ENCODE measurements at places on chromosomes 13 and 19.

DNA sequence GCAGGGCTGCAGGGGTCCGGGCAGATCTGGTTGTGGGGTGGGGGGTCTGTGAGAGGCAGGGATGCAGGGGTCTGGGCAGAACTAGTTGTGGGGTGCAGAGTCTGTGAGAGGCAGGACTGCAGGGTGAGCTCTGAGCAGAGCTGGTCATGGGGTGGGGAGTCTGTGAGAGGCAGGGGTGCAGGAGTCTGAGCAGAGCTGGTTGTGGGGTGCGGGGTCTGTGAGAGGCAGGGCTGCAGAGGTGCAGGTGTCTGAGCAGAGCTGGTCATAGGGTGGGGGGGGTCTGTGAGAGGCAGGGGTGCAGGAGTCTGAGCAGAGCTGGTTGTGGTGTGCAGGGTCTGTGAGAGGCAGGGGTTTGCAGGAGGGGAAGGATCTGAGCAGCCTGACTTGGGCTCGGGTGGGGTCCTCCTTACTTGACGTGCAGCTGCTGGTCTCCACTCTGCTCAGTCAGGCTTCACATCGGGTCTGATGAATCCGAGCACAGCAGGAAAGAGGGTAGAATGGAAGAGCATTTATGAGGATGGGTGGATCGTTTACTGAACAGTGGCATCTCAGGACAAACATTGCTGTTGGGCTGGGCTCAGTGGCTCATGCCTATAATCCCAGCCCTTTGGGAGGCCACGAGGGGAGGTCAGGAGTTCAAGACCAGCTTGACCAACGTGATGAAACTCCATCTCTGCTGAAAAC, 31.2 kb downstream of the IGFL2 start:
- no peak for DNase-seq

DNA sequence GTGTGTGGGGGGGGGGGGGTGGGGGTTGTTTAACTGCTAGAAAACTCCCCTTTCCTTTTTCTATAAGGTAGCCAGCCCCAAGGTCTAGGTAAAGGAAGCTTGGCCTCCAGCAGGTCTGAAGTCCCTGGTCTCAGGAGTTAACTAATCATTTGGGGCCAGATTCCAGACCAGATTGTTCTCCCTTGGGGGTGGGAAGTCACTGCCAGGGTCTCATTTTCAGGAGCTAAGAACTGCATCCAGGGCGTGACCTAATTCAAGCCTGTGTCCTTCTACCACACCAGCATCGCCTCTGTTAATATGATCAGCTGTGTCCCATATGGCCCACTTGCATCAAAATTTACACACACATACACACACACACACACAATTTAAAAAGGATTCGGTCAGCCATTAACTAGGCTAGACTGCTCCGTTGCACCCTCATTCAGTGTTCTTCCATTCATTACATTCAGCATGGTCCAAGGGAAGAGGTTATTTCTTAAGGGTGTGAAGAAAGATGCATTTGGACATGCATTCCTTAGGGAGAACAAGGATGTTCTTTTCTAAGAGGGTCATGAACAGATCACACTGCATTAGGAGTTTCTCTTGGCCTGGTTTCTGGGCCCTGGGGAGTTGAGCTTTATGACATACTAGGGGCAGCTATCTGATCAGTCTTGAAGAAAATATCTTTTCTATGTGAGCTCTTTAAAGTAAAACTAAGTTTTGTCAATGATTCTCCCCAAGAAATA, 91.0 kb downstream of the FGF14 start:
- no peak for DNase-seq

GRCh38 chr13:30020726-30021312, 170.4 kb upstream of the UBL3 start:
- DNase-seq = no peak

DNA sequence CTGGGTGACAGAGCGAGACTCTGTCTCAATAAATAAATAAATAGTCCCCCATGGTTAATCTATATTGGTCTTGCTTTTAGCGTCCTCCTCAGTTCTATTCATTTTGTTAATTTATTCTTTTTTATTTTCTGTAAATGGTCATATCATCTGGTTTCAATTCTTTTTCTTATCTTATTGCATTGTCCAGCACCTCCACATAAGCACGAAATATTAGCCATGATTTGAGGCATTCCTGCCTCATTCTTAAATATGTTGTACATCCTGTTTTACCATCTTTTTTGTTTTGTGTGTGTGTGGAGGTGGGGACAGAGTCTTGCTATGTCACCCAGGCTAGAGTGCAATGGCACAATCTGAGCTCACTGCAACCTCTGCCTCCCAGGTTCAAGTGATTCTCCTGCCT, 24.6 kb upstream of the CCDC124 start:
- no peak for DNase-seq

- no peak for DNase-seq
These were observed 18.8 kb downstream of the HIPK4 start for GRCh38 chr19:40370997-40371801.

- no peak for DNase-seq
These were observed 69.5 kb upstream of the MCF2L start for GRCh38 chr13:112899281-112900225.

DNA sequence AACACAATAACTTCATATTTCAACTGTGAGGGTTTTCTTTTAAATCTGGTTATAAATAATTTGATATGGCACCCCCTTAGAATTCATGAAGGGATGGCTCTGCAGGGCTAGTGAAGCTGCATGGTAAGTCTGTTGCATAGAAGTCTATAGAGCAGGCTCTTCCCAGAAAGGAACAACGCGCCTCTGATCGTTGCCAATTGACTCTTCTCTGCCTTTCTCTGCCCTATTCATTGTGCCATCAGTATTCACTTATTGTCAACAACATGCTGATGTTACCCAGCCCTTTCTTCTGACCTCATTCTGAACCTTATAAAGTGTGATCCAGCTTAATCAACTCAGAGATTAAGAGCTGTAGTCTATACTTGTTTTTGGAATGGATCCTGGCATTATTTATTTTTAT, 16.3 kb upstream of the DCT start:
- no peak for DNase-seq

GRCh38 chr13:110557610-110558305, 3.8 kb downstream of the RAB20 start:
- DNase-seq = no peak

All from NCI-H1105 treated with DMSO at 0.1 percent for 48 hours (cell line).